ENCODE measurements at places on chromosomes 11 and 22.

- DNase-seq, result no peak
Measured at GRCh38 chr11:131626788-131627187, 256.4 kb downstream of the NTM start.

DNA sequence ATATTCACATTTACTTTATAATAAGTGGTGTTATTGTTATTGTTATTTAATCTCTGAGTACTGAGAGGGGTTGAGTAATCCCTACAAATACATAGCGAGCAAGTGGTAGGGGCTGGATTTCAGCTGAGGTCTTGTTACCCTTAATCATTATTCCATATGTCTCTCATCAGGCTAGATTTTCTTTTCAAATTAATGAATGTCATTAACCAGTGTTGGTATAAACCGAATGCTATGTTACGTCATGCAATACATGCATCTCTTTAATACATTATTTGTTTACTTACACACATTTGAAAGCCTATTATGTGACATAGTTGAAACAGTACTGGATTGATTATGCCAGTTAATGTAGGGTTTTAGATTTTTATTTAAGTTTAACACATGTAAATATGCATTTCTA, 18.9 kb downstream of the PDGFD start:
- DNase-seq, result no peak

- DNase-seq, result no peak
Measured at GRCh38 chr11:117045196-117045595, 53.0 kb downstream of the SIK3 start.

GRCh38 chr11:133383689-133384088, 148.6 kb downstream of the OPCML start:
- DNase-seq, result no peak

GRCh38 chr11:119000906-119001305, 3.0 kb downstream of the CENATAC start:
- DNase-seq, result no peak

DNA sequence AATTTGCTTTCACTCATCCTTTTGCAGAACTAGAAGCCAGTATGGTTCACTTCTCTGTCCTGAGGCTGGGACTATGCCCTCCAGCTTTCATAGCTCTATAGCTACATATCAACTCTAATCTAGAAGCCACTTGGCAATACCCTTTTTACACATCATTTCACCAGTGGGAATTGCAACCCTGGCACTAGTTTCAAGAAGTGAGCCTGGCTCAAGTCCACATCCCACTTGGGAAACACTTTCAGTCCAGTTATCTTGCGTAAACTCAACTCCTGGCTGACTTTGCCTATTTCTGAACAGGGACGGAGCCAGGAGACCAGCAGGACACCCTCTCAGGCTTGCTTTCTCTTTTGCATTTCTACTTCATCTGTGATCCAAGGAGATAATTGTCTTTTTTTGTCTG, 19.9 kb upstream of the FAT3 start:
- no peak for DNase-seq

DNA sequence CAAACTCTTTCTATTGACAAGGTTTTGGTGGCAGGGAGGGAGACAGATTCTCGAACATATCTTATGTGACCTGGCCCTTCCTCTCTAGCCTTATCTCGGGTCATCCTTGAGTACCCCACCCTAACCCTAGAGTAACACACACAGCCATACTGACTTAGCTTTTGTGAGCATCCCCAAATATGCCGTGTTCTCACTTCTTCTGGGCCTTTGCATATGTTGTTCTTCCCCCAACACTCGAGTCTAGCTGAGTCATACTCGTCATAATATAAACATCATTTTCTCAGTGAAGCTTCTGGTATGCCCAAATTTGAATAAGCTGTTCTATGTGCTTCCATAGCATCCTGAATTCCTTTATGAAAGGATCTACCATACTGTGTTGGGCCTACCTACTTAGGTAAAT, 8.0 kb downstream of the TTC17 start:
- DNase-seq, result no peak

- no peak for DNase-seq
Measured at GRCh38 chr11:111339758-111340388, 39.2 kb downstream of the POU2AF1 start.

GRCh38 chr22:21994881-21995444, 12.4 kb upstream of the TOP3B start:
- DNase-seq, result no peak

DNA sequence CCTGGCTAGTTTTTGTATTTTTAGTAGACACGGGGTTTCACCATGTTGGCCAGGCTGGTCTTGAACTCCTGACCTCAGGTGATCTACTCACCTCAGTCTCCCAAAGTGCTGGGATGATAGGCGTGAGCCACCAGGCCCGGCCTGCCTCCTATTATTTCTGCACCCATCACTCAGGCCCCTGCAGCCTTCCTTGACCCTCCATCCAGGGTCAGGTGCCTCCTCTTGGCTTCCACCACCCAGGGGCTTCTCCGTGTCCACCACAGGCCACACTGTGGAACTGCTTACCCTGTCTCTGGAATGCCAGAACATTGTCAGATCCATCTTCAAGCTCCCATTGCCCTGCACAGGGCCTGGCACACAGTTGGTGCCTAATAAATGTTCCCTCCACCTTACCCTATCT, 75.4 kb upstream of the RTL6 start:
- DNase-seq, result no peak

GRCh38 chr11:84871116-84871515, 756.0 kb downstream of the DLG2 start:
- DNase-seq, result no peak

GRCh38 chr22:41446057-41446501, 522 bp downstream of the TOB2 start:
- no peak for DNase-seq
